ENCODE measurements at places on chromosomes 12 and 14.
A peak's percentile ranks its signal among the peaks of the same experiment; 100 is the strongest.

- DNase-seq: no peak
These were observed 47.9 kb downstream of the FBXW8 start for GRCh38 chr12:116958402-116959197.

GRCh38 chr14:90610346-90611040 lies 205.7 kb downstream of the TTC7B start:
- DNase-seq: no peak

GRCh38 chr14:65096323-65097089 lies 5.8 kb downstream of the MAX start:
- no peak for DNase-seq

DNA sequence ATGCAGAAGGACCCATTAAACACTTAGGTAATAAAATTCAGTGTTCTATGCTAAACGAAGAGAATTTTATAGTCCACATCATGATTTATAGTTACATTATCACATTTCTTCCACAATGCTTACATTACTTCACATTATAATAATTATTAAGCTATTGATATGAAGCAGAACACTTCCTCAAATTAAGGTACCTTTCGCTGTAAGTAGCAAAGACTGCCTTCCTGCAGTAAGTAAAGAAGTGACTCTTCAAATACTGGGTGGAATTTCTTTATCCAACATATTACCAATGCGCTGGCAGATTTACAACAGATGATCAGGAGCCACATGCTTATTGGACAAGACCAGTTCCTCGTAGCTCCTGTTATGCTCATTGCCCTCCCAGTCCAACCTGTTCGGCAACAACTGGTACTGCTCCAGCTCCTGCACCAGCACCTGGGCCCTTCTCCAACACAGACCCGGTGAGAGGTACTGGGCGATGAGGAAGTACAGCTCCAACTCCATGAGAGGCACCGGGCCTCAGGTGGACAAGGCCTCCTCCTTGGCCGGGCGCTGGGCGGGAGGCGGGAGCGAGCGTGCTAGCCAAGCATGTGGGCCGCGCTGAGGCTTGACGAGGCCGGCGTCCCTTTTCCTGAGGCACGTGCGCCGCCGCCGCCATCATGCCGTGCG lies 210.7 kb upstream of the ATP2B1 start:
- DNase-seq: no peak

DNA sequence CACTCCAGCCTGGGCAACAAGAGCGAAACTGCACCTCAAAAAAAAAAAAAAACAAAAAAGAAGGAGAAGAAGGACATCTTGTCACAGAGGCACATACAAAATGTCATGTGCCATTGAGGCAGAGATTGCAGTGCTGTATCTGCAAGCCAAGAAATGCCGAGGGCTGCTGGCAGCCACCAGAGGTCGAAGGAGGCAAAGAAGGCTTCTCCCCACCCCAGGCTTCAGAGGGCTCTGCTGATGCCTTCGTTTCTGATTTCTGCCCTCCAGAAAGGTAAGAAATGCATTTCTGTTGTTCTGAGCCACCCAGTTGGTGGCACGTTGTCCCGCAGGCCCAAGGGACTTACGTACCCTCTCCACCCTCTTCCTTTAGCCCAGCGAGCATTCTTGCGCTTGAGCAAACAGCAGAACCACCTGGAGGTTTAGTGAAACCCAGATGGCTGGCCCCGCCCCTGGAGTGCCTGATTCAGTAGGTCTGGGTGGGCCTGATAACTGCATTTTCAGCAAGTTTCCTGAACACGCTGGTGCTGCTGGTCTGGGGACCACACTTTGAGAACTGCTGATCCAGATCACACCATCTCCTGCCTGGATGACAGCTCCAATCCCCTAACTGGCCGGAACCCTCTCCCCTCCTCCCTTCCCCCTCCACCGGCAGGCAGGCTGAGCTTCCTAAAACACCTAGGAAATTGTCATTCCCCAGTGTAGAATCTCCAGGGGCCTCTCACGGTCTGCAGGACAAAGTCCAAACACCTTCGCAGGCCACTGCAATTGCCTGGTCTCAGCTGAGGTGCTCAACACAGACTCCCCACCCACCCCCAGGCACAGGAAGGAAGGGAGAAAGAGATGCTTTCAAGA lies 21.1 kb upstream of the SCARB1 start:
- DNase-seq: no peak

- DNase-seq: no peak
These were observed 330.2 kb downstream of the DPF3 start for GRCh38 chr14:72563676-72564075.

DNA sequence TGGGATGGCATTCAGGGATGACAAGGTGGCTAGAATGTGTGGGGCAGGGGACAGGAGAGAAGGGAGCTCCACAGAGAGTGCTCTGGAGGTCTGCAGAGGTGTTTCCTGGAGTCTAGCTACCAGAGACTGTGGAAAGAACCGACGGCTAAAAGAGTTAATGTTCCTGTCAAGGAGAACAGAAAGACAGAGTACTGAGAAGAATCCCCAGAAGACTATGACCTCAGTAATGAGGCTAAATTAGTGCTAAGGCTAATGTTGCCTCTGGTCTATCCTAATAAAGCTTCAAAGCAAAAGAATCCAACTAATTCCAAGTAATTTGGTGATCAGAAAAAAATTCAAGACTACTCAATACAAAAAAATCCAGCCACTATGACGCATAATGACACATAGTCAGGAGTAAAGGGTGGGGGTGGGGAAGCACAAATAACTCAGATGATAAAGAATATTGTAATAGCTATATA lies 44.7 kb downstream of the FERMT2 start:
- DNase-seq: no peak

GRCh38 chr14:66495218-66496098 lies 9.3 kb downstream of the CCDC196 start:
- no peak for DNase-seq

DNA sequence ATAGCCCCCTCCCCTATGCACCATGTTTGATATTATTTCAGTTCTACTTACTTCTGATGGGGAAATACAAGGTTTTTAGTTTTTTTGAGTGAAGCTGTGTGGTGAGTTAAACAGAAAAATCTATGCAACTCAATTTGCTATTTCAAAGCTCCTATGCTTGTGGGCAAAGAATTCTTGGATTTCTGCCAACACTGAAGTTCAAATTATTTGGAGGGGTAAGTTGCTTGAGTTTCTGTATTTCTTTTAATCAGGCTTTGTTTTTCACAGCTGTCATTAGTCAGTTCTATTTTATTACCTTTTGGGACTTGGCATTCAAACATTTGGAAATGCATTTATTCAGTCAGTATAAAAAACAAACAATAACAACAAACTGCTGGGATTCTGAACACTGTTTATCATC lies 407.5 kb upstream of the MGAT4C start:
- DNase-seq: no peak

DNA sequence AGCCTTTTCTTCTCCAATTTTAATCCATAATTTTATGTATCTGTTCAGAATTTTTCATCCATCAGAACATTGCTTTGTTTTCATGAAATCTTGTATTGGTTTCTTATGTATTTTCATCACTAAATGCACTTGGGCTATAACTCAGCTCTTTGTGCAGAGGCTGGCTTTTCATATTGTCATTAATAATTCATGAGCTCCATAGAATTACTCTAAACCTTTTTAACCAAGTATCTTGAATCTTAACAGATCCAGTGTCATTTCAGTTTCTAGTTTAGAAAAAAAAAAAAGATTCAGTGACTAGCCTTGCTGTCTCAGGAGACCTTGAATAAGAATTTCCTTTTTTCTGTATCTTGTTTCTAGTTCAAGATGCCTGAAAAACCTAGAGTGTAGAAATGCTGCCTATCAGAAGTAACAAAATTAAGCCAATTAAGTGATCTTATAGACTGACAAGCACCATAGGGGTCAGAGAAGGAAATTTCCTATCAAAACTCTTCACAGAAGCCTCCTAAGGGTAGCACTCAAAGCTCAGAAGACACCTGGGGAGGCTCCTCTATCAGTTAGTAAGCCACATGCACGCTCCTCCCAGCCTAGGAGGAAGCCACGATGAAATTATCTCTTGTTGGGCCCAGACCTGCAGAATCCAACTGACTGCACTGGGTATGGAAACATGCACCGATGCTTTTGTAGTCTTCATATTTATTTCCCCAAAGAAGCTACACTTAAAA lies 163.4 kb downstream of the KICS2 start:
- DNase-seq: no peak

GRCh38 chr12:123942238-123942653 lies 30.4 kb downstream of the CCDC92 start:
- no peak for DNase-seq

GRCh38 chr14:73612339-73613045 lies at the start of gene ACOT6:
ACOT6 (plus strand) TSS chr14:73612517; CDS start chr14:73612572, 55 bp downstream.
- DNase-seq: peak; percentile 51

GRCh38 chr12:74490390-74491064 lies 47.1 kb upstream of the ATXN7L3B start:
- no peak for DNase-seq

DNA sequence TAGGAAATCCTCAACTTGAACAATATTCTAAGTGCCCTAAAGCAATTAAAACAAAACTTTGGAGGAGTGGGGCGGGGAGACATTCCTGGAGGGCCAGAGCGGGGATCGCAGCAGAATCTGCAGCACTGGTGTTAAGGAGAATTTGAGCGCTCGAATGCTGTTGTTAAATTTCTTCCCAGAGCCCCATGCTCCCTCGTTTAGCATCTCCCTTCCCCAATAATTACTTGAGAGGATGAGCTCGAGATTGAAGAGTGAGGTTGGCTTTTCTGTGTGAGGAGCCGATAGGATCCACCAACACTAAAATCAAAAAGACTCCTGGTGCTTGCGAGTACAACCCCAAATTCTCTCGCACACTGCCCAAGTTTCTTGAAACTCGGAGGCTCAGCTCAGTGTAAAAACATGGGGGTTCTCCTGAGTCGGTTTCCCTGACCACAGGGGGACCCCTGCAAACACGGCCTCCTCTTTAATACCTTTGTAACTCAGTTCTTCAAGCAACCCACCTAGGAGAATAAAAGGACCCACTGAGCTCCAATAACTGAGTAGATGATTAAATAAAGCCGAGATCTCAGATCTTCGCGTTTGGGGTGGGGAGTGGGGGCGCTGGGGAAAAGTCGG lies 10.2 kb upstream of the FOXG1 start:
- DNase-seq: no peak

DNA sequence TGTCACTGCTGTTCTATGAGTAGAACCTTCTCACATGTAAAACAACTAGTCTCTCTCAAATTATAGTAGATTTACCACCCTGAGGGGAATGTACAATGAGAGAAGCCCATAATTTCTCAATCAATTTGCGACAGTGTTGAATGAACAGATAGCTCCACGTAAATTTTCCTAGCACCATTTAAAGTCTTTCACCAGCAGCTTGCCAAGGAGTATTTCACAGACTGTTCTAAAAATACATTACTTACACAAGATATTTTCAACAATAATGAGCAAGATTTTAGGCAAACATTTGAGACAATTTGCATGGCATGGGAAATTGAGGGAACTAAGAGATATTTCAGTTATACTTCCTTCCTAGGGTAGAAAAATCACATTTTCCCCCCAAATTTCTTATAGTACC lies 151.6 kb downstream of the KICS2 start:
- DNase-seq: no peak

DNA sequence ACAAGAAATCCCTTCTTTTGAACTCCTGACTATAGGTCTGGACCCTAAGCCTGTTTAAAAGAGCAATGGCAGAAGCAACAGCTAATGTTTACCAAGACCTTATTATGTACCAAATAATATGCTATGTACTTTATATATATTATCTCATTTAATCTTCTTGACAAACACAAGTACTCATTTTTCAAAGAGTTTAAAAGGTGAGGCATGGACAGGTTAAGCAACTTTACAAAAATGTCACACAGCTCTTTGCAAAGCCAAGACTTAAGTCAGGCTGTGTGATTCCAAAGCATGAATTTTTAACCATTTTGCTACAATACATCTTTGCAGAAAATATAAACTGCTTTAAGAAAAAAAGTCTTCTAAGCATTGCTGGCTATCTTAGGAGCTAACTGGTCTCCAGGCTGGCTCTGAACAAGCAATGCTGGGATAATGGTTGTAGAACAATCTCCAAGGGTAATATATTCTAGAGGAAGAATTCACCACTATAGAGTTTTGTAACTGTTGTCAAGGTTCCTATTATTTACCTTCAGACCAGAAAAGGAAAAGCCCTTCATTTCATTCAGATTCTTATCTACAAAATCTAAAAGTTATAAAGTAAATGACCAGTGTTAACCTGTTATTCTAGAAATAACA lies 22.1 kb downstream of the SYNJ2BP start:
- no peak for DNase-seq

DNA sequence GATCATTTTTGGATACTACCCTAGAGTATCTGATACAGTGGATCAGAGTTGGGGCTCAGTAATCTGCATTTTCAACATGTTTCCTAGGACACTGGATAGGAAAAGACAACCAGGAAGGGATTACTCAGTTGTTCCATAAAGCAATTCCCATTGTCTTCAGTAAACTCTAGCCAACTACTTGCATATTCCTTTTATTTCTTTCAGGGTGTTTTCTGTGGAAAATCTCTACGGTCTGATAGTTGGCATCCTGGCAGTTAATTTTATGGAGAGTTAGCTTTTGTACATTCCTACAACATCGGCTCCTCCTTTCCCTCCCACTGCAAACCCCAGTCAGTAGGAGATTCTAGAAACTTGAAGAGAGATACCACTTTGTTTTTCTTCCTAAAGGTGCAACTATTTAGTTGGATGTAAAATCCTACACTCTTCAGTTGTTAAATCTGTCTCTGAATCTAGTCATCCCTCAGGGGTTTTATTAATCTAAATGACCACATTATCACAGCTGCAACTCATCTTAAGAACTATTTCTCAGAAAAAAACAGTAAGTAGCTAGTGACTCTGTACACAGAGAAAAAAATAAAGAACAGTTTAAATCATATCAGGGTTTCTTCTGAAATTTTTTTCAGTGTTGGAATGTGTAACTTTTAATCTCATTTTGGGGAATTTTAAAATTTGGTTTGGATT lies 103.9 kb downstream of the PDE3A start:
- DNase-seq: no peak

- no peak for DNase-seq
These were observed 1.1 kb downstream of the PPFIBP1 start for GRCh38 chr12:27524839-27525753.

DNA sequence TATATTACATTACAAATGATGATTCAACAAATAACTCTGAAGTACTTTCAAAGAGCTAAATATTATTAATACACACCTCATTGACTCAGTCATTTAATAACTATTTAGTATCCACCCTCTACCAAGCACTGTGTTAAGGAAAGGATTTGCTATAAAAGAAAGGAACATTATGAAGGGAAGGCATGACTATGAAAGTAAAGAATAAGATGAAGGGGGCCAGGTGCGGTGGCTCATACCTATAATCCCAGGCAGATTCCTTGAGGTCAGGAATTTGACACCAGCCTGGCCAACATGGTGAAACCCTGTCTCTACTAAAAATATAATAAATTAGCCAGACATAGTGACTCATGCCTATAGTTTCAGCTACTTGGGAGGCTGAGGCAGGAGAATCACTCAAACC lies 107.9 kb downstream of the PLCZ1 start:
- DNase-seq: no peak

Measured in D721Med (cell line).